WTC11 (cell line): ENCODE measurements at places on chromosomes 11 and 22. TPM values are rescaled to one million over a fixed set of nuclear protein-coding genes. Genes with fewer than 3 reads are reported as not detected.

SCUBE1 gene
- 6.9 to 9.6 TPM (median 7.8 TPM) in 3 replicates for total RNA-seq

OR2AG2 gene
- 0.09 to 0.21 TPM (median 0.17 TPM) in 3 replicates for total RNA-seq

GRCh38 chr11:1232021-1232882 is 9.4 kb downstream of the MUC5B start:
- H3K27ac ChIP-seq, result no peak overlapping the region
- no peak overlapping the region for H3K4me3 ChIP-seq
- H3K36me3 ChIP-seq, result no peaks in the 10 kb centered on the region
- DNase-seq, result peak; percentile 8
- H3K27me3 ChIP-seq, result no peaks in the 10 kb centered on the region

MS4A18 gene
- not detected in 3 replicates for total RNA-seq

- peaks cover 21% of the 10 kb centered on the region for H3K36me3 ChIP-seq
- H3K27ac ChIP-seq, result no peak overlapping the region; the same call in 1 of the 2 replicates
- no peak for DNase-seq
- no peaks in the 10 kb centered on the region for H3K27me3 ChIP-seq
Measured at GRCh38 chr22:45336971-45337431, 27.3 kb downstream of the FAM118A start.

NRXN2 gene
- total RNA-seq, result 8.0 to 10.4 TPM (median 8.6 TPM) in 3 replicates

LRRC74B gene
- not detected in 3 replicates for total RNA-seq

DNA sequence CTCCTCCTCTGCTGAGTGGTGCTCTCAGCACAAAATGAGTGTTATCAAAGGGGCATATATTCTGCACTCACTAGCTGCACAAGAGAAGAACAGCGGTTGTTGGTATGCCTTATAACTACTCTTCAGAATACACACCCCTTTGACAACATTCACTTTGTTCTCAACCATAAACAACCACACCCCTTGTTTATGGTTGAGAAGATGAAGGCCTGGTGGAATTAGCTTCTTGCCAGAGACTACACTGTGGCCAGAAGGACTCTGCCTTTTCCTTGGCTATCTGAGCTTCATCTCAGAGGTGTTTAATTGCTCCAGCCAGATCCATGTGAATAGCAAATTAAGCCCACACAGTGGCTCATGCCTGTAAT is 45.0 kb upstream of the CLDN5 start:
- no peak overlapping the region for H3K4me3 ChIP-seq
- no peaks in the 10 kb centered on the region for H3K27me3 ChIP-seq
- no peaks in the 10 kb centered on the region for H3K36me3 ChIP-seq
- DNase-seq, result no peak
- peaks cover 7% of the 10 kb centered on the region for H3K4me1 ChIP-seq
- H3K27ac ChIP-seq, result no peak overlapping the region

RIBC2 gene
- total RNA-seq, result 1.7 to 2.4 TPM (median 2.4 TPM) in 3 replicates

ST14 gene
- total RNA-seq, result 27.5 to 33.9 TPM (median 27.8 TPM) in 3 replicates

- no peaks in the 10 kb centered on the region for H3K27me3 ChIP-seq
- H3K4me1 ChIP-seq, result peaks cover 10% of the 10 kb centered on the region
- no peak overlapping the region for H3K4me3 ChIP-seq
- no peak for DNase-seq
- H3K27ac ChIP-seq, result no peak overlapping the region
Measured at GRCh38 chr11:11536650-11537049, 85.2 kb downstream of the GALNT18 start.

- peaks cover 2% of the 10 kb centered on the region; the same call in 1 of the 2 replicates for H3K27me3 ChIP-seq
- no peak overlapping the region for H3K27ac ChIP-seq
- H3K36me3 ChIP-seq, result no peaks in the 10 kb centered on the region
- H3K4me1 ChIP-seq, result peaks cover 26% of the 10 kb centered on the region
Measured at GRCh38 chr11:75387736-75388294, 11.5 kb upstream of the RPS3 start.

DNA sequence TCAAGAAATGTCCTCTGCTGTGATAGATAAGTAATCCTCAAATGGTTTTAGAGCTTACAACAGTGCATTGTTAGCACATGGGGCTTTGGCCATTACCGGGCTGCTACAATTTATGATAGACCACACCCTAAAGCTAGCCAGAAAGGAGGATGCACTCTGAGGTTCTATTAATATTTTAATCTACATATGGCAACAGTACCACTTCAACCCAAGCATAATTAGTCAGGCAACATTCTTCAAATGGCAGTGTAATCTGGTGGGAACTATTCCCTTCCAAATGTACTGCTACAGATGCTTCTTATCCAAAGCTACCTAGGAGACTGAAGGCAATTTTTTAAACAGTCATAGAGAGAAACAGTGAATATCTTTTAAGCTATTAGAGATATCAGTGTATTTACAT is 697.6 kb downstream of the KCNA4 start:
- no peaks in the 10 kb centered on the region for H3K36me3 ChIP-seq
- no peaks in the 10 kb centered on the region; the same call in 1 of the 2 replicates for H3K27me3 ChIP-seq
- no peaks in the 10 kb centered on the region for H3K4me1 ChIP-seq
- no peak overlapping the region for H3K27ac ChIP-seq
- DNase-seq, result no peak
- H3K4me3 ChIP-seq, result no peak overlapping the region
